ENCODE measurements at places on chromosomes 7 and 10. TPM values are rescaled to one million over a fixed set of nuclear protein-coding genes. Genes with fewer than 3 reads are reported as not detected.

GRCh38 chr10:91032611-91033206, 111.8 kb upstream of the ANKRD1 start:
- peak; percentile 52 for DNase-seq
- no peak overlapping the region for H3K4me3 ChIP-seq
- no peaks in the 10 kb centered on the region for H3K27me3 ChIP-seq

DNA sequence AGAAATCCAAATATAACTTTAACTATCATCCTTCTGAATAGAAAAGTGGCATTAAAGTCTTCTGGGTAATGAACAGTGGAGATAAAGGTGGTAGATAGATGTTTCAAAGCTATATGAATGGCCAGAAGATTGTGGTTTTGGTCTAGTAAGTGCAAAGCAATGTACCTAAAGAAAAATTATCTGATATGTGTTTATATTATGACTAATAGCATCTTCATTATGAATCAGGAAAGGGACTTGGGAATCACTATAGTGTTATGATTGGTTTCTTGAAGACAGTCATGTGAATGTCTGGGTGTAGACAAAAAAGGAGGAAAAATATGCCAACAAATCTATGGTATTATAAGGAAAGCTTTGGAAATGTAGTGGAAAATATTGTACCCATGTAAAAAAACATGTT, 3.0 kb downstream of the ZNF518A start:
- H3K27me3 ChIP-seq, result no peaks in the 10 kb centered on the region
- no peak overlapping the region for H3K4me3 ChIP-seq
- H3K27ac ChIP-seq, result no peak overlapping the region
- no peaks in the 10 kb centered on the region for H3K36me3 ChIP-seq
- no peak for DNase-seq

DNA sequence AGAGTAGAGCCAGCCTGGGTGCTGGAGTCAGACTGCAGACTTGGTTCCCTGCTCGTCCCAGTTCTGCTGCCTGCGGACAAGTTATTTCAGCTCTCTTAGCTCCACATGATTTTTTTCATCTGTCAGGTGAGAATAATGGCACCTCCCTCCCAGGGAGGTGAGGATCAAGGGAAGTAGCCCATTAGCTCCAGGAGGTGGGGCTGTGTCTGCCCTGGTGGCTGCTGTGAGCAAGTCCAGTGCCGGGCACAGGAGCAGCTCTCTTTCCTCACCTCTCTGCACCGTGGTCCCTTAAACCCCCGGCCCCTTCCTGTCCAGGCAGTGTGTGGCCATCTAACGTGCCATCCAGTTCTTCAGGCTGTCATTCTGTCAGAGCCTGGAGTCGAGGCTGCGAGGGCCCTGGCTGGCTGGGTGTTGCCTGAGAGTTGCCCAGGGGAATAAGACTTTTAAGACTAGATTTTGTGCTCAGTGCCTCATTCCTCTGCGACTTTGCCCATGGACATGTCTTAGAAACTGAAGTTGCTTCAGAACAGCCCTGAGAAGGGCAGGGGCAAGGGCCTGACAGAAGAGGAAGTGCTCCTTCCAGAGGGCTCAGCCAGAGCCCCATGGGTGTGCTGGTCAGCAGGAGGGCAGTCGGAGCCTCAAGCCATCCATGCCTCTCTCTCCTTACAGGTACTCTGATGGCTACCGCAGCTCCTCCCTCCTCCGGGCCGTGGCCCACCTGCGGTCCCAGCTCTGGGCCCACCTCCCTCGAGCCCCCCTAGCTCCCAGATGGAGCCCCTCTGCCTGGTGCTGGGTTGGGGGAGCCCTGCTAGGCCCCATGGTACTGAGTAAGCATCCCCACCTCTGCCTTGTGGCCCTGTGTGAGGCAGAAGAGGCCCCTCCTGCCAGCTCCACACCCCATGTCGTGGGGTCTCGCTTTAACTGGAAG, 5.0 kb downstream of the ABCB8 start:
- peaks cover 6% of the 10 kb centered on the region for H3K4me1 ChIP-seq
- H3K36me3 ChIP-seq, result no peaks in the 10 kb centered on the region
- H3K27me3 ChIP-seq, result no peaks in the 10 kb centered on the region

GRCh38 chr7:77498659-77499379, 38.3 kb upstream of the PTPN12 start:
- no peaks in the 10 kb centered on the region for H3K4me1 ChIP-seq
- H3K4me3 ChIP-seq, result no peak overlapping the region
- no peaks in the 10 kb centered on the region for H3K27me3 ChIP-seq

- no peaks in the 10 kb centered on the region for H3K27me3 ChIP-seq
- H3K4me3 ChIP-seq, result no peak overlapping the region
- no peak for DNase-seq
- H3K27ac ChIP-seq, result no peak overlapping the region
- no peaks in the 10 kb centered on the region for H3K36me3 ChIP-seq
Observed at GRCh38 chr10:80284522-80284921, 4.9 kb downstream of the MAT1A start.

- H3K36me3 ChIP-seq, result no peaks in the 10 kb centered on the region
- H3K4me3 ChIP-seq, result no peak overlapping the region
- no peak for DNase-seq
Observed at GRCh38 chr10:131961777-131962662, 19.7 kb downstream of the BNIP3 start.

Gene GSTO2
- 10.6 TPM for total RNA-seq

Gene KCNIP2
- 4.1 TPM for total RNA-seq

Gene UNCX
- not detected for total RNA-seq

Gene C10orf53
- total RNA-seq, result not detected

Gene NUTM2E
- total RNA-seq, result not detected

Gene OPN1SW
- not detected for total RNA-seq

Data from uterus (tissue), 4 donors.